ENCODE measurements at places on chromosomes 2 and 18.

GRCh38 chr18:9260388-9261380, 73.9 kb upstream of the TWSG1 start:
- DNase-seq = no peak

- no peak for DNase-seq
These were observed 76.3 kb upstream of the GALNT3 start for GRCh38 chr2:165870346-165870745.

GRCh38 chr2:1795261-1796231, 51.2 kb upstream of the PXDN start:
- DNase-seq = no peak

GRCh38 chr2:32824070-32824809, 122.5 kb upstream of the LTBP1 start:
- no peak for DNase-seq

DNA sequence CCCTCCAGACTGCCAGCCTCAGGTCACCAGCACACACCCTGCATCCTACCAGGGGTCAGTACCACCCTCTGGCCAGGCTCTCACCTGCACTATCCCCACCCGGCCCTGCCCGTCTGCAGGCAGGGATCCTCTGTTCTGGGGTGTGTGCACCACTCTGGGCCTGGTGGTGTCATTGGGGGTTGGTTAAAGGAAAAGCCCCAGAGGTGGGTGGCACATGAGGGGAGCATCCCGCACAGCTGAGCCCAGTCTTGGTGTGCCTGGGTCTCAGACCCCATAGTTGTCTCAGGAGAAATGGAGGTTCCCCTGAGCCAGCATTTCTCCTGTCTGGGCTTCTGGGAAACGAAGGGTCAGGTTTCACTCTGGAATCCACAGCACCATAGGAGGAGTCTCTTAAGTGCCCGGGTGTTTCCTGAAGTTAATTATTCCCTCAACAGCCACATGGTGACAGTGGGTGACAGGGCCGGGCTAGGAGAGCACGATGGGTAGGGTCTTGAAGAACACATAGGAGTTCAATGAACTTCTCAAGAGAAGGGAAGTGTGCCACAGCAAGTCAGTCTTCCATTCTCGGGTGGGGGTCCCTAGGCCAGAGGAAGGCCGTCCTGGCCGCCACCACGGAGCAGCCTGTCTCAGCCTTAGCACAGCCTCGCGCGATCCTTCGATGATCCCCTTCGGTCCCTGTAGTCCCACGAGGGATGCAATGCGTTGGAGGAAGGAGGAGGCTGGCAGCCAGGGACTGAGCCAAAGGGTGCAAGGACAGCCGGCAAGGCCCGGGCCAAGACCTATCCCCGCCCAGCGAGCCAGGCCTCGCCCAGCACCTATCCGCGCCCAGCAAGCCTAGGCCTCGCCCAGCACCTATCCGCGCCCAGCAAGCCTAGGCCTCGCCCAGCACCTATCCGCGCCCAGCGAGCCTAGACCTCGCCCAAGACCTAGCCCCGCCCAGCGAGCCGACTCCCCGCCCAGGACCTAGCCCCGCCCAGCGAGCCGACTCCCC, 1.1 kb upstream of the FARP2 start:
- DNase-seq = peak; percentile 78

GRCh38 chr18:3688690-3689089, 238.7 kb downstream of the TGIF1 start:
- DNase-seq = no peak

DNA sequence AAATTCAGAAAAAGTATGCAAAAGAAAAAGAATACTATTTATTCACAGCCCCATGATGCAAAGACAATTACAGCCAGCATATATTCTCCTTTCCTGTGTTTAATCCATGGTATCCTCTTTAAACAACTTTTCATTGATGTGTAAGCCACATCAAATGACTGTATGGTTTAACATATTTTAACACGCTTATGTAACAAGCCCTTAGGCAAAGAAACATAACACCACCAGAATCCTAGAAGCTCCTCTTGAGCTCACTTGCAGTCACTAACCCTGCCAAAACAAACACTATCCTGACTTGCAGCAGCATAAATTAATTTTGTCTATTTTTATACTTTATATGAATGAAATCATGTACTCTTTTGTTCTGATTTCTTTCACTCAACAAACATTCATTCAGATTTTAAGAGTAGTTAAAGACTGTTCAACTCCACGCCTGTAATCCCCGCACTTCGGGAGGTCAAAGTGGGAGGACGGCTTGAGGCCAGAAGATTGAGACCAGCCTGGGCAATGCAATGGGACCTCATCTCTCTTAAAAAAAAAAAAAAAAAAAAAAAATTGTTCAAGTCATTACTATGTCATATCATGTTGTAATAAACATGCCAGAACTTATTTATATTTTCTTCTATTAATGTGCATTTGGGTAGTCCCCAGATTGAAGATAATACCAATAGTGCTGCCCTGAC, 226.3 kb downstream of the NBAS start:
- DNase-seq = no peak

GRCh38 chr18:35827275-35827902, 145.1 kb upstream of the RMP24 start:
- no peak for DNase-seq

Measured in glutamatergic neuron (in vitro differentiated cells).